Stimulated activated naive CD4-positive, alpha-beta T cell treated with Interleukin-2 at 50 U/mL for 16 hours (primary cell): ENCODE measurements at places on chromosomes 2 and 18.

GRCh38 chr18:35077937-35078336, 36.7 kb downstream of the MAPRE2 start:
- no peak for DNase-seq

DNA sequence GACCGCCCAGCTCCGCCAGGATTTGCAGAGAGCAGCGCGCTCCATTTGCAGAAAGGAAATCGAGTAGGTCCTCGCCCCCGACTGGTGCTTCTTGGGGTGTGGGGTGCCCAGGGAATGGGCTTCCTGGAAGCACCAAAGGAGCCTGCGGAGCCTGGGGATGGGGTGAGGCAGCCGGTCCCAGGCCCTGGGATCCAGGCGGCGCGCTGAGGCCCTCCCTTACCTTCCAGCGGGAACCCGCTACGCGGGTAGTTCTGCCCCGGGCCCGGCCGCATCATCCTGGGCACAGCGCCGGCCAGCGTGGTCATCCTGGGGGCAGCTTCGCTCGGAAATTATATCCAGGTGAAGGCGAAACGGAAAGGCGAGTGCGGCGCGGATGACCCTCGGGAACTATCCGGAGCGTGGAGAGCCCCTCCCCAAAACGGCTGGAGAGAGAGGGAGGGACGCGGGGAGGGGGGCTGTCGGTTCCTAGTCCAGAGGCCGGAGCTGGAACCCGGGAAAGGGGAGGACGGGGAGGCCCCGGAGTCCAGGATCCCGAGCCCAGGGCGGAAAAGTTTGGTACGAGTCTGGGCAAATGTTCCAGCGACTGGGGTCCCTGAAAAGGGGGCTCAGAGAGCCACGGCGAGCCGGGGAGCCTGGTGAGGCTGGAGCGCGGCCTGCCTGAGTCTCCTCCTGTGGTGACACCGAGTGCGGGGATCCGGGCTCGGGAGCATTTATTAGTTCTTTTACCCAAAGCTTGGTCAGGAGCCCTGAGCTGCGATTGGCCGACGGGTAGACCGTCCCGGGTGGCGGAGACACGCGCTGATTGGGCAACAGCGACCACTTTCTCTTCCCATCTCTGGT, at the start of gene PAX3:
Gene PAX3, minus strand, starts transcription at position 688 of the 840 bp plus-strand sequence. Its CDS starts 383 bp downstream, at position 305.
- no peak for DNase-seq

- no peak for DNase-seq
Measured at GRCh38 chr2:196096982-196097745, 28.5 kb upstream of the DNAH7 start.

GRCh38 chr2:70979180-70979488, 704 bp downstream of the ANKRD53 start:
- DNase-seq: no peak

DNA sequence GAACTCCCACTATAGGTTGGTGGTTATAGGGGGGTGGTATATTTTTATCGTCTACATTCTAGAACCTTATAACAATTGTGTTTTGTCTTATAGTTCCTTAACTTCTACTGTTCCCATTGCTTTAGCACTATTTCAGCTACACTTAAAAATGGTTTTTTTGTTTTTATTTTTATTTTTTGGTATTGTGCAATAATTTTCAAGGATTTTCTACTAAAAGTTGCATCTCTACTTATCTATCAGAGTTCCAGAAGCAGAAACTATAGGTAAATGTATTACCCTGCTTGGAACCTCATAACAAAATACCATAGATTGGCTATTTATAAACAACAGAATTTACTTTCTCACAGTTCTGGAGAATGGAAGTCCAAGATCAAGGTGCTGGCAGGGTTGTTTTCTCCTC, 981.6 kb upstream of the CNTNAP5 start:
- no peak for DNase-seq
